ENCODE measurements at places on chromosomes 1 and 21. TPM values are rescaled to one million over a fixed set of nuclear protein-coding genes. Genes with fewer than 3 reads are reported as not detected.

GCSAML gene
- 1.2 TPM for total RNA-seq

MATN1 gene
- total RNA-seq = 0.18 TPM

AMY1C gene
- total RNA-seq = not detected

KRTAP10-2 gene
- not detected for total RNA-seq

EYA3 gene
- total RNA-seq = 20.1 TPM

LAMC2 gene
- total RNA-seq = 3.4 TPM

ALX3 gene
- not detected for total RNA-seq

PRAMEF14 gene
- not detected for total RNA-seq

HCN3 gene
- 8.0 TPM for total RNA-seq

TAS1R1 gene
- not detected for total RNA-seq

OR2L3 gene
- total RNA-seq = 0.13 TPM

NLRP3 gene
- 6.6 TPM for total RNA-seq

MIXL1 gene
- not detected for total RNA-seq

SPOCD1 gene
- total RNA-seq = 1.3 TPM

ADGRB2 gene
- 5.2 TPM for total RNA-seq

PAQR7 gene
- total RNA-seq = 12.3 TPM

ERICH3 gene
- total RNA-seq = 0.45 TPM

SLC45A3 gene
- total RNA-seq = 1.3 TPM

HAO2 gene
- not detected for total RNA-seq

HFM1 gene
- total RNA-seq = 2.3 TPM

AMIGO1 gene
- total RNA-seq = 15.6 TPM

ADAMTS1 gene
- total RNA-seq = 128 TPM

PAPPA2 gene
- 1.6 TPM for total RNA-seq

SLC25A34 gene
- 1.6 TPM for total RNA-seq

Measured in sciatic nerve (tissue), 2 donors.